ENCODE measurements at places on chromosomes 4 and X. TPM values are rescaled to one million over a fixed set of nuclear protein-coding genes. Genes with fewer than 3 reads are reported as not detected.

GRCh38 chr4:131137196-131137595, 2011.9 kb upstream of the PCDH10 start:
- H3K4me3 ChIP-seq: no peak overlapping the region
- no peaks in the 10 kb centered on the region for H3K36me3 ChIP-seq
- H3K27ac ChIP-seq: no peak overlapping the region
- no peaks in the 10 kb centered on the region for H3K4me1 ChIP-seq
- DNase-seq: no peak

GRCh38 chr4:76178296-76178695, 30.1 kb upstream of the NUP54 start:
- H3K27me3 ChIP-seq: no peaks in the 10 kb centered on the region
- H3K36me3 ChIP-seq: peaks cover 10% of the 10 kb centered on the region
- no peak overlapping the region for H3K27ac ChIP-seq
- H3K4me3 ChIP-seq: no peak overlapping the region
- DNase-seq: no peak

GRCh38 chr4:123832173-123833026, 435.8 kb downstream of the SPRY1 start:
- peak overlapping the region; percentile 61 for H3K4me3 ChIP-seq
- peaks cover 22% of the 10 kb centered on the region for H3K36me3 ChIP-seq
- peaks cover 81% of the 10 kb centered on the region for H3K4me1 ChIP-seq
- peak overlapping the region; percentile 90 for H3K27ac ChIP-seq
- peak; percentile 97 for DNase-seq

DNA sequence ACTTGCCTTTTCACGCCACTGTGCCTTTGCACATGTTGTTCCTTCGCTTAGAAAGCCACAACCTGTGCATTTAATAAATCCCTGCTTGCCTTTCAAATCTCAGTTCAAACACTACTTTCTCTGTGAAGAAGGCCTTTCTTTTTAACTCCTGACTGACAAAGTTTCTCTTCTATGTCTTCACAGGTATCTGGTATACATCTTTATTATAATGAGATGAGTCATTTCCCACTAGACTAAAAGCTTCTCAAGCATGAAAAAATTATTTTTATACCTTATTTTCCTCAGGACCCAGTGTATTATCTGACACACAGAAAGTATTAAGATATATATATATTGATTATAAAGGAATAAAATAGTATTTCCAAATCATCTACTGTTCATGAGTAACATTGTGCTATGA, 189.9 kb downstream of the TBCK start:
- H3K27me3 ChIP-seq: no peaks in the 10 kb centered on the region
- H3K4me3 ChIP-seq: no peak overlapping the region
- H3K36me3 ChIP-seq: 0 out of 2 replicates have a peak, but pooled peaks cover 4% of the 10 kb centered on the region
- no peaks in the 10 kb centered on the region for H3K4me1 ChIP-seq
- no peak overlapping the region for H3K27ac ChIP-seq

The EGF gene
- total RNA-seq: 1.4 TPM

DNA sequence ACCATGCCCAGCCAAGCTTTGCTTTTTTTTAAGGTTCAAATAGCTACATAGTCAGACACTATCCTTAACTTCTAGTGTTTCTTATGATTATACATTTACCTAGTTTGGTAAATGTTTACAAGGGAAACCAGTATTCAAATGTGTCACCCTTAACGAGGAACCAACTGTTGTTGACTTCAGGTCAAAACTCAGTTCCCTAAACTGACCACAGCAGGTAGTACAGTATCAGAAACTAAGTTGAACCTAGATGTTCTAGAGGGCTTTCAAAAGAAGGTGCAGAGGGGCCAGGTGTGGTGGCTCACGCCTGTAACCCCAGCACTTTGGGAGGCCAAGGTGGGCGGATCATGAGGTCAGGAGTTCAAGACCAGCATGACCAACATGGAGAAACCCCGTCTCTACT, 11.3 kb downstream of the GPC4 start:
- no peaks in the 10 kb centered on the region for H3K36me3 ChIP-seq
- H3K4me1 ChIP-seq: no peaks in the 10 kb centered on the region
- no peak overlapping the region for H3K27ac ChIP-seq
- H3K4me3 ChIP-seq: no peak overlapping the region

The CNGA1 gene
- not detected for total RNA-seq

- no peak overlapping the region for H3K27ac ChIP-seq
- H3K4me3 ChIP-seq: no peak overlapping the region
- no peak for DNase-seq
Measured at GRCh38 chr4:96504386-96504785, 664.5 kb downstream of the PDHA2 start.

GRCh38 chr4:185364886-185365285, 30.8 kb downstream of the LRP2BP start:
- H3K27ac ChIP-seq: no peak overlapping the region
- H3K27me3 ChIP-seq: no peaks in the 10 kb centered on the region
- H3K4me1 ChIP-seq: peaks cover 19% of the 10 kb centered on the region
- no peak for DNase-seq
- peaks cover 5% of the 10 kb centered on the region for H3K36me3 ChIP-seq

The CT45A9 gene
- not detected for total RNA-seq

- no peaks in the 10 kb centered on the region for H3K27me3 ChIP-seq
- peak overlapping the region; percentile 72 for H3K4me3 ChIP-seq
- H3K4me1 ChIP-seq: peaks cover 34% of the 10 kb centered on the region
- H3K36me3 ChIP-seq: peaks cover 5% of the 10 kb centered on the region
- peak overlapping the region; percentile 92 for H3K27ac ChIP-seq
- peak; percentile 92 for DNase-seq
Measured at GRCh38 chrX:45668686-45669443, 468.2 kb upstream of the DIPK2B start.

DNA sequence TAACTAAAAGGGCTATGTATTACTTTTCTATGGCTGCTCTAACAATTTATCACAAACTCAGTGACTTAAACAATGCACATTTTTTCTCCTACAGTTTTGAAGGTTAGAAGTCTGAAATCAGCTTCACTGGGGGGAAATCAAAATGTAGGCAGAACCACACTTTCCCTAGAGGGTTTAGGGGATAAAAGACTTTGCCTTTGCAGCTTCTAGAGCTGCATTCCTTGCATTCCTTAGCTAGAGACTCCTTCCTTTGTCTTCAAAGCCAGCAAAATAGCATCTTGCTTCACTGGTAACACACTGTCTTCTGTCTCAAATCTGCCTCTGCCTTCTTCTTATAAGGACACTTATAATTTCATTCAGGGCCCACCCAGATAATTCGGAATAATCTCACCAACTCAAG, 152.4 kb upstream of the SPIN4 start:
- no peak overlapping the region for H3K27ac ChIP-seq
- no peak overlapping the region for H3K4me3 ChIP-seq
- no peaks in the 10 kb centered on the region for H3K27me3 ChIP-seq
- DNase-seq: peak; percentile 9
- H3K4me1 ChIP-seq: peaks cover 24% of the 10 kb centered on the region

- peaks cover 3% of the 10 kb centered on the region for H3K27me3 ChIP-seq
- H3K27ac ChIP-seq: no peak overlapping the region
- DNase-seq: no peak
- no peaks in the 10 kb centered on the region for H3K36me3 ChIP-seq
Measured at GRCh38 chrX:134258202-134258601, 21.2 kb downstream of the CCDC160 start.

GRCh38 chr4:39353478-39354253, 12.5 kb downstream of the RFC1 start:
- peaks cover 18% of the 10 kb centered on the region for H3K36me3 ChIP-seq
- H3K27ac ChIP-seq: peak overlapping the region; percentile 95
- peaks cover 48% of the 10 kb centered on the region for H3K4me1 ChIP-seq
- no peaks in the 10 kb centered on the region for H3K27me3 ChIP-seq

DNA sequence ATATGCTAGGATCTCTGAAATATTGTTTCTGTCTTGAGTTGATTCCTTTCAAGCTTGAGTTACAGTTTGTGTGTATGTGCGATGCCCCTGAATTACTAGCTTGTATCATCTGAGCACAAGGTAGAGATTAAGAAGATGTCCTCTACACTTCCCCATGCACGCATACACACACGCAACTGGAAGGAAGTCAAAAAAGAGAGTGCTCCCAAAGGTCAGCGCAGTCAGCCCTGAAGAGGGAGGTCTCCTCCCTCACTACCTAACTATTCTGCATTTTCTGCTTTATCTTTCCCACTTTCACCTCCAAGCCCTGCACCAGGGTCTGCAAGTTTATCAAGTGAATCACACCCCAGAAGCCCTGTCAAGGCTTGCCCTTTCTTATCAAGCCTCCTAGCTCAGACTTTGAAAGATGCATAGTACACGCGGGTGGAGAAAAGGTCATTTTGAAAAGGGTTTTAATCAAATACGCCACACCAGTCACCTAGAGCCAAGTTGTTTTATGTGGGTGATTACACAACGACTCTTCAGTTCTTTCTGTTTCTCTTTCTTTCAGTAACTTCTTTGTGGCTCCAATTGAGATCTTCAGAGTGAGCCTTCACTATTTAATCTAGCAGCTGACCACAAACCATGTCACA, 127.7 kb downstream of the ASB9 start:
- H3K36me3 ChIP-seq: no peaks in the 10 kb centered on the region
- H3K4me3 ChIP-seq: no peak overlapping the region
- no peaks in the 10 kb centered on the region for H3K27me3 ChIP-seq

GRCh38 chrX:48824066-48824465, 2.2 kb upstream of the ERAS start:
- H3K36me3 ChIP-seq: peaks cover 5% of the 10 kb centered on the region
- no peak for DNase-seq

GRCh38 chr4:165184220-165184619, 23.1 kb upstream of the KLHL2 start:
- no peak overlapping the region for H3K4me3 ChIP-seq
- no peak overlapping the region for H3K27ac ChIP-seq
- no peaks in the 10 kb centered on the region for H3K36me3 ChIP-seq
- peaks cover 6% of the 10 kb centered on the region for H3K27me3 ChIP-seq

The CCDC110 gene
- total RNA-seq: 0.07 TPM
